NCI-H2107 (cell line): ENCODE measurements at places on chromosomes 1 and 21.

GRCh38 chr1:14140831-14141401, 440.9 kb downstream of the PRDM2 start:
- no peak for DNase-seq

DNA sequence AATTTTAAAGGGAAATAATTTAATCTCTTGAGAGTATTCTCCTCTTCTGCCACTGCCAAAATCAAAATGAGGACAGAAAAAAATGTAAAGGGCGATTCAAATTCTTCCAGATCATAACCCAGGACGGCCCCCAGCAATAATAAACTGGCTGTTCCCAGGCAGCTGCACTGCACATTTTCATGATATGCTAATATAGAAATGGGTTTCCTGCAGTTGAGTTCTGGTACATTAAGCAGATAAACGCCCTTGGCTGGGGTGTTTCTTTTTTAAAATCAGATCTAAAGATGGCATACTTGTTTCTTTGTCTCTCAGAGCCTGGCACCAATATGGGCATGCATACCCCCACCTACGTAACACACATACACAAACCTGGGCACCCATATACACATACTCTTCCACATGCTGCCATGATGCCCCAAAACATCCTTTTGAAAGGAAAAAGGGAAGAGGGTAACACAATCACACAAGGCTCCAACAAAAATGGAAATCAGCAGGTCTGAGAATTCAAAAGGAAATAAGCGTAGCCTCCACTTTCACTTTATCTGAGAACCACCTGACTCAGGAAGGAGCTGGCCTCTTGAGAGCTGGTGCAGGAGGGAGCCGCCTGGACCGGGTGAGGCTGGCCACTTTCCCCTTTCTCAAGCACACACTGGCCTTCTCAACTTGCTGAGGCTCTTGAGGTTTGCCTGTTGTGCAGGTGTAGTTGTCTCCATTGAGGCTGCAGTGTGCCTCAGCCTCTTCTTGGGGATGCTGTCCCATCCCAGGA, 653.4 kb downstream of the KIF26B start:
- DNase-seq = peak; percentile 54

DNA sequence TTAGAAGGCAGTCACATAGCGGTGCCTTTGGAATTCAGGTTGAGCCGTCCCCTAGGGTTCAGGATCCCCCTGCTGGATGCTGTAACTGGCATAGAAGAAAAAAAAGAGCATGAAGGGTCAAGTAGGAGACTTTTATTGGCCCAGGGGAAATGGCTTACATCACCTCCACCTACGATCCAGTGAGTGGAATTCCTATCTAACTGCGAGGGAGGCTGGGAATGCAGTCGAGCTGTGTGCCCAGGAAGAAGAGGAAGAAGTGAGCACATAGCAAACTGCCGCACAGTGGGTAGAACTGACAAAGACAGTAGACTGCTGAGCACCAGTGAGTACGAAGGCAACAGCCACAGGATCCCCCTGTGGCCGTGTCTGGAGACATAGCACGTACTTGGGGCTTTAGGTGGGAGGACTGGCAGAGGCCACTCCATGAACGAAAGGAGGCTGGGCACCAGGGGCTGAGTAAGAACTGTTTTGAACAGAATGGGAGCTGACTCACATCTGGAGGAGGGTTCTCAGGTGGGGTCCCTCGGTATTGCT, 79.2 kb downstream of the RNF220 start:
- DNase-seq = no peak

GRCh38 chr1:34747638-34747941, 7.3 kb upstream of the GJB5 start:
- no peak for DNase-seq

- no peak for DNase-seq
Observed at GRCh38 chr1:186272486-186272885, 102.6 kb downstream of the TPR start.

GRCh38 chr1:220371324-220371723, 99.1 kb upstream of the RAB3GAP2 start:
- DNase-seq = peak; percentile 23

- peak; percentile 8 for DNase-seq
Observed at GRCh38 chr1:13543451-13544220, 29.8 kb upstream of the LRRC38 start.

- DNase-seq = no peak
Observed at GRCh38 chr1:89547563-89548116, 23.0 kb downstream of the LRRC8B start.

- DNase-seq = no peak
Observed at GRCh38 chr1:82499022-82499421, 698.3 kb downstream of the ADGRL2 start.

- DNase-seq = no peak
Observed at GRCh38 chr1:27689423-27690173, 17.6 kb upstream of the IFI6 start.

- DNase-seq = no peak
Observed at GRCh38 chr1:1684031-1684681, 8.4 kb downstream of the SLC35E2B start.

DNA sequence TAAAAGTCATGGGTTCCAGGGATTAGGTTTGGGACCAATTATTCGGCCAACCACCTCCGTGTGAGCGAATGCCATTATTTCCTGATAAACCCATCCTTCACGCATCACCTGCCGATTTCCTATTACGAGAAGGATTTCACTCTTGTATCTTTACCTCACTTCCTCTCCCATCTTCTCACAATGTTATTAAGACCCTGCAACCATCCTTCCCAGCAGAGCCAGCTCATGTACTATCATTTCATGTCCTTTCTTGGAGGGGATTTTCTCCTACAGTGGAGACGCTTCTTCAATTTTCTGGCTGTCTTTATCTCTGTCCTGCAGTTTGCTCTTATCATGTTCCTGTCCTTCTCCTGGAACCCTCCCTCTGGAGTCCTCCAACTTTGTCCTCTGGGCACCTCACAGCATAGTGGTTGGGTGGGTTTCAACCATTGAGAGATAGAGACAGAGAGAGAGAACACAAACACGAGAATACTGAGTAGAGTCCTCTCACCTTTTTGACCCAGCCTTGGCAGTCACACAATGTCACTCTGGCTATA, 192.2 kb downstream of the DYRK1A start:
- DNase-seq = no peak

DNA sequence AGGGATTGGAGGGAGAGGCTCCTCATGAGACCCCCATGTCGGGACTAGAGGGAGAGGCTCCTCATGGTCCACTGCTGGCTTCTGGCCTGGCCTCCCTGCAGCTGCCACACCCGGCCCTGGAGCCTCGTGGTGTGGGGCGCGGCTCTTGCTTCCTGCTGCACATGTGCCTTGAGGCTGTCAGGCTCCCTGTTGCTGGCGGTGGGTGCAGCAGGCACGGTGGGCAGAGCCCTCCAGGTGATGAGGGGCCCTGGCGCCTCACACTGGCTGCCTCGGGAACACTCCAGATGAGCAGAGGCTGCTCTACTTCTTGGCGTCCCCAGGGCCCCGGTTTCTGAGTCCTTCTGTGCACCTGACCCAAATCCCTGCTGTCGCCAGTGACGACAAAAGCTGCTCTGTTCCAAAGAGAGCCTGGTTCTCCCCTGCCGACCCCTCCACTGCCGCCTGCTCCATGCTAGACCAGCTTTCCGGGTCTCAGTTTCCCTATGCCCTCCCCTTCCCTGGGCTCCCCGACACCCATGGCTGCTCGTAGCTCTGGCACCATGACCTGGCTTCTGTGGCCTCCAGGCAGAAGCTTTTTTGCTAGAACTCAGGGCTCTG, 9.7 kb upstream of the ATAD3B start:
- DNase-seq = no peak

GRCh38 chr1:17265162-17265561, 16.3 kb downstream of the PADI3 start:
- no peak for DNase-seq

GRCh38 chr1:90714521-90714951, 2.6 kb downstream of the BARHL2 start:
- DNase-seq = no peak

- DNase-seq = no peak
Observed at GRCh38 chr1:248231117-248231516, at the start of gene OR2M4. OR2M4 (plus strand) TSS chr1:248231417; CDS start chr1:248238929, 7,512 bp downstream.

DNA sequence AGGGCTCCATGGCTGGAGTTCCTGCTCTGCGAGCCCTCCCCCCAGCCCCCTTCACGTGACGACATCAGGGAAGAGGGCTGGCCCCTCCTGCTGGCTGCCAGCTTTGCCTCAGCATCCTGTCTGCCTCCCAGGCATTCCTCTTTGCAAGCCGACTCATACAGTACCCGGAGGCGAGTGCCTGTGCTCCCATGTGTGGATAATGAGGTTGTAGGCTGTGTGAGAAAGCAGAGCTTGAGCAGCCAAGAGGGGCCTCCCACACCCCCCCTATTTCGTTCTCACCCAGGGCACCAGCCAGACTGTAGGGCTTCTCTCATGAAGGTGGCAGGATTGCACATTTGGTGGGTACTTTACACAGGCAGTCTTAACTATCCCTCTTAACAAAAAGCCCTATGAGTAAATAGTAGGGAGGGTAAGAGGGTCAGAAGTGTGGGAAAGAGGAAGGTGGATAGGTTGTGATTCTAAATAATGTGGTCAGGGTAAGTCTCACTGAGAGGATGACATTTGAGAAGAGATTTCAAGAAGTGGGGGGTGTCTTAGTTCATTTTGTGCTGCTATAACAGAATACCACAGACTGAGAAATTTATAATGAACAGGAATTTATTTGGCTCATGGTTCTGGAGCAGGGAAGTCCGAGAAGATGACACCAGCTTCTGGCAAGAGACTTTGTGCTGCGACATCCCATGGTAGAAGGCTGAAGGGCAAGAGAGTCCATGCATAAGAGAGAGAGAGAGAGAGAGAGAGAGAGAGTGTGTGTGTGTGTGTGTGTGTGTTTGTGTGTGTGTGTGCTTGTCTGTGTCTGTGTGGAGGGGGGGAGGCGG, 113.5 kb downstream of the OMA1 start:
- no peak for DNase-seq

- no peak for DNase-seq
Observed at GRCh38 chr1:232597721-232598120, 32.2 kb downstream of the SIPA1L2 start.

DNA sequence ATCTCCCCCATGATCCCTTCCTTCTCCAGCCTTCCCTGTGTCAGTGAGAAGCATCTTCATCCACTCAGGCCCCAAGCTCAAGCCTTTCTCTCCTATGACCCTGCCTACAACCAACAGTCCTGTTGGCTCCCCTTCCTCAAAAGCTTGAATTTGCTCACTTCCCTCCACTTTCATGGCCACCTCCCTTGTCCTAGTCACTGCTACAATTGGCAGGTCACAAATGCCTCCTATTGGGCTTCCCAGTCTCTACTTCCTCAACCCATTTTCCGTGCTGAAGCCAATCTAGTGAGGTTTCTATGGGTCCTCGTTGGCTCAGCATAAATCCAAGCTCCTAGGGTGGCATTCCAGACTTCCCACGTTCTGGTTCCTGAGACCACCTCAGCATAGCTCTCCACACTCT, 40.2 kb upstream of the SLC6A9 start:
- DNase-seq = no peak

- no peak for DNase-seq
Observed at GRCh38 chr1:172935062-172935592, 115.6 kb downstream of the TNFSF18 start.

GRCh38 chr1:109025694-109026093, 16.2 kb downstream of the WDR47 start:
- no peak for DNase-seq

GRCh38 chr1:154351363-154352068, 26.2 kb downstream of the ATP8B2 start:
- DNase-seq = no peak

DNA sequence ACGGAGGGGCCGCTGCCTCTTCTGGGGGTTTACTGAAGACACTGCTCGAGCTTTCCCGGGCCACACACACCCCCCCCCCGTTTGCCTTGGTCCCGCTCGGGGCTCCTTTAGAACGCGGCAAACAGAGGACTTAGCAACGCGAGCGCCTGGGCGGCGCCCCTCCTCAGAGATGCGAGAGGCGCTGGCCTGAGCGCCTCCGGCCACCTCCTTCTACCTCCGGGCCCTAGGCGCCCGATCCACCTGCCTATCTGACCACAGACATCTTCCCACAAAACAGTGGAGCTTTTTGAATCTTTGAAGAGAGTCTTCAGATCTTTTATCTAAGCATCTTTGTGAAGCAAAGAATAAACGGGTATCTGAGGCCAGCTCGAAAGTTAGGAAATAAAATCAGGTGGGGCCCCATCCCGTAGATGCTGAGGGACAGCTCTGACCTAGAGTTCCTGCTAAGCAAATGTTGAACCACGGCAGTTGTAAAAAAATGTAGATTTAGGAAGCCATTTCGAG, 436 bp upstream of the TTLL7 start:
- peak; percentile 64 for DNase-seq

DNA sequence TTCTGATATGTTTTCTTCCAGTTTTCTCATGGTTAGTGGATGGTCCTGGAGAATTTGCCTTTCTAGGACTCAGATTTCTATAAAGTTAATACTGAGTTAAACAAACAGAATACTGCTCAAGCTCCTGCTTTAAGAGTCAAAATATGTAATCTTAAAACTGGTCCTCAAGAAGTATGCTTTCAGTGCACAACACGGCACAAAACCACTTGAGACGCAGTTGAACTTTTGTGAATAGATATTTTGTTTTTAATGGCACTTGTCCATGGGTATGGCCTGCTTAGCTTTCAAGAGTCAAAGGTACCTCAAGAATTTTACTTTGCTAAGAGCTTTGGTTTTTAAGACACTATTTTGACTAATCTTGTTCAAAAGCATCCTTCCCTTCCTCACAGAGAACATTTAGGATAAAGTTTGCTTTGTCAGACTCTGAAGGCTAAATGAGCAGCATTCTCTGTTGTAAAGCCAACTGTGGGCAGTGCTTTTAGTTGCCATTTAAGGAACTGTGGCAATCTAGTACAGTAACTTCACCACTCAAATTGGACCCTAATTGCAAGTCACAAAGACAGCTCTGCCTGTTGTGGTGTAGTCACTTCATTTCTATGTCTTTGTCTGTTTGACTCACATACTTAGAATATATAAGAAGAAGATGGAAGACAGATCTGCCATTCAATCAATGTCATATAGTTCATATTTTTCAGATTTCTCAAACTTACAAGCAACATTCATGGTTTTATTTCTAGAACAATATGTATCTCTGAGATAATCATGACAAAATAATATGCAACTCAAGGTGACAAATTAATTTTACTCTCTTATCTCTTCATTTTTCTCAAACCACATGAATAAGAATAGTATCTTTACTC, 28.8 kb downstream of the SAMD13 start:
- DNase-seq = no peak

DNA sequence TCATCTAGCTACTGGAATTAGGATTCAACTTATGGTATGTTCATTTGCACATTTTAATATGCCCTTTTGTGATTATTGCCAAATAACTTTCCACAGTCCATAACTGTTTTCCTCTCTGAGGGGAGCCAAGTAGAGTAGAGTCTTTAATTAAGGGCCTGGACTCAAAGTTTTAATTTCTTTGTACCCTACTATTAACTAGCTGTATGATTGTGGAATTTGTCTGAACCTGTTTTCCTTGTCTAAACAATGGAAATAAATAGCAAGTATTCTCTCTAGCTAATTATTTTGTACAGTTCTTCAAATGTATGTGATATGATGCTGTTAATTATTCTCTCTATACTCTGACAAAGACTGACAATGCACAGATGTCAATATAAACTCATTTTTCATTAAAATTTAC, 24.0 kb upstream of the SLC30A10 start:
- DNase-seq = no peak

GRCh38 chr1:99557546-99558202, 88.2 kb upstream of the PALMD start:
- DNase-seq = no peak

GRCh38 chr1:207140536-207140935, 36.5 kb downstream of the C4BPA start:
- no peak for DNase-seq
